SK-N-MC (cell line): ENCODE measurements at places on chromosomes 2 and 18.

- DNase-seq = no peak
Observed at GRCh38 chr18:76212960-76213359, 282.1 kb downstream of the ZNF516 start.

GRCh38 chr2:38909872-38910271, 20.2 kb downstream of the ARHGEF33 start:
- DNase-seq = no peak

DNA sequence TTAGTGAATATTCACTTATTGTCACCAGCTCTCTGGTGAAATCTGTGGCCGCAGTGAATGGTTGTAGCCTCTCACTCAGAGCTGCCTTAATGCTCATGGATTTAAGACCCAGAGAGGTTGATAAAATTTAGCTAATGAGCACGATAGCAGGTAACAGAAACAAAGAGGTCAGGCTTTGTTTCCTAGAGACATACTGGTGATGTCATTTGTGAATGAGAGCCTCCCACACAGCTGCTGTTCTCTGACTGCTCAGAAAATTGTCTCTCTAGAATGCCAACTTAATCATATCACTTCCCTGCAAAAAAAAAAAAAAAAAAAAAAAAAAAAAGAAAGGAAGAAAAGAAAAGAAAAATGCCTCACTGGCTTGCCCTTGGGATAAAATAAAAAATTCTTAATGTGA, 411.7 kb upstream of the MYT1L start:
- DNase-seq = no peak

GRCh38 chr2:35973737-35974132, 381.8 kb upstream of the CRIM1 start:
- DNase-seq = no peak

DNA sequence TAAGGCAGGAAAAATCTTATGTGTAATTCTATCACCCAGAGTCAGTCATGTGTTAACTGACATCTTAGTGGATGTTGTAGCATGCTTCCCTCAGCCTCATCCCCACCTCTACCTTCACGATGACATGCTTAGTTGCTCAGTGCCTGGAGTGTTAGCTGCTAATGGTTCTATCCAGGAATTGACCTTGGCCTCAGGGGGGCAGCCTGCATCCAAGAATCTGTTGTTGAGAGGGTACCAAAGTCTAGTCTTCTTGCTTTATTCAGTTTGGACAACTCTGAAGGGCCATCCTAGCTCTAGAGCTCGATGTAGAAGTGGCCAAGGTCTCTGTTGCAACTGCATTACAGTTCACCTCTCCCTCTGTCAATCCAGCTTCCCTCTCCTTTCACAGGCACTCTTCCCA, 61.2 kb downstream of the ACYP2 start:
- no peak for DNase-seq

DNA sequence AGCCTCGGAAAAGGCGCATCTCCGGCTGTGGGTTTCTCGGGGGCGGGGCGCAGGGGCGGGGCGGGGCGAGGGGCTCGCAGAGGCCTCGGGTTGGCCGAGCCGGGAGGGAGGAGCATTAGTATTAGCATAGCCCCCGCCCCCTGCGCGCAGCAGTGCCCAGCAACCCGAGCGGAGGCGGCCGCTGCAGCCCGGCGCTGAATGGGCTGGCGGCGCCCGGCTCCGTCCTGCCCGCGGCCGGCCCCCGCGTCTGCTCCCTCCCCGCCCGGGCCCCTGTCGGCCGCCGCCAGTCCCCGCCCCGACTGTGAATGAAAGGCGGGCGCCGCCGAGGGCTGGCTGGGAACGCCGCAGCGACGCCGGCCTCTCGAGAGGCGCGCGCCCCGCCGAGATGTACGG, at the start of gene EFR3B:
EFR3B (plus strand) TSS at position 149 of the 393 bp plus-strand sequence; CDS start at position 386, 237 bp downstream.
- DNase-seq = no peak

DNA sequence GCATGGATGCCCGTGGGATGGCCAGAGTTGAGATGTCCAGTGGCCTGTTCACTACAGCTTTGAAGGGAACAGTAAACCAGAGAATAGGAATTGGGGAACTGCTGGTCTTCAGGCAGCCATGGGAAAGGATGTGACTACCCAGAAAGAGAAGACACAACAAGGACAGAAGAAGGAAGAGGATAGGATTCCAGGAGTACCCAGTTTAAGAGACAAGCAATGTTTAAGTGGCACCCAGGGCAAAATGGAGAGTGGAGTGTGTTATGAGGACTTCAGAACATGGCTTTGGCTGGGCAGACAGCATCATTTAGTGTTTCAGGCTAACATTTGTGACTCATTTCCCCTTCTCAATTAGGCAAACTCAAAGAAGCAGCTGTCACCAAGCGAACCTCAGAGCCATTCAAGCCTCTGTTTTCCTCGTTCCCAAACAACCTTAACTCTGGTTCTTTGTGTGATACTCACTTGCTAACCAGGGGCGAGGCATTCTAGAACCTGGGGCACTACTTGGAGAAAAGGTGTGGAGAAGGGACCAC, 4.0 kb upstream of the FAM124B start:
- no peak for DNase-seq

GRCh38 chr2:177474301-177474700, 81.7 kb downstream of the AGPS start:
- DNase-seq = no peak

GRCh38 chr18:67282796-67283195, 233.7 kb downstream of the DSEL start:
- no peak for DNase-seq

DNA sequence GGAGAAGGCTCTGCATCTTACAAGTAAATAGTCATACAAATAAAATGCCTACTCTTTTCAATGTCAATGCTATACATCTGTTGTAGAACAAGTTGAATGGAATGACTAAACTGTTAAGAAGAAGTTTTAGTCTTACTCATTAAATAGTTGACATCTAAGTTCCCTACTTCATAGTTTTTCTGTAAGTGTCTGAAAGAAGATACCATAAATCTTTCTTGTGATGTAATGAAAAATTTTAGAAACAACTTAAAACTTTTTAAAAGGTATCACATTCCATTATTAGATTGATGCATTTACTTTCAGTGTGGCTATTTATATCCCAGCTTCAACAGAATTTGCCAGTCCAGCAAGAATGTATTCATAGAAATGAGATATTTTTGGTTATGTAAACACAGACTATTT, 185.2 kb upstream of the EPC2 start:
- DNase-seq = no peak

DNA sequence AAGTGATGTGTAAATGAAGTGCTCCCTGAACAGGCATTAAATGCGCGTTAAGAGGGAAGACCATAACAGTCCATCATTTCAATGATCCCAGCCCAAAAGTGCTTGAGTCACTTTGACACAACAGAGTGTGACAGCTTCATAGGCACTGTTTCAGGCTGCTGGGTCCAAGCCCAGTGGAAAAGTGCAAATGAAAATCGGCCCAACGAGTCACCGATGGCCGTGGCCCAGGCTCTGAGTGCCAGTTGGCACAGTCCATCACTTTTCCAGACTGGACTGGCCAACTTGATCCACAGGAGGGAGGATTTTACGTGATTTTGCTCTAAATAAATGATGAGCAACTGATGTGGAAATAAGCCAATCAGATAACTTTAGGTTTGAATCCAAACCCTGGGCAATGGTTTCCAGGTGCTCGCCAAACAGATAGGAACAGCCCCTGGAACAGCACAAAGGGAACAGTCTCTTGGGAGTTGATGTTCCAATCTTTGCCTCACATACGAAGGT, 114.0 kb downstream of the SP3 start:
- no peak for DNase-seq

DNA sequence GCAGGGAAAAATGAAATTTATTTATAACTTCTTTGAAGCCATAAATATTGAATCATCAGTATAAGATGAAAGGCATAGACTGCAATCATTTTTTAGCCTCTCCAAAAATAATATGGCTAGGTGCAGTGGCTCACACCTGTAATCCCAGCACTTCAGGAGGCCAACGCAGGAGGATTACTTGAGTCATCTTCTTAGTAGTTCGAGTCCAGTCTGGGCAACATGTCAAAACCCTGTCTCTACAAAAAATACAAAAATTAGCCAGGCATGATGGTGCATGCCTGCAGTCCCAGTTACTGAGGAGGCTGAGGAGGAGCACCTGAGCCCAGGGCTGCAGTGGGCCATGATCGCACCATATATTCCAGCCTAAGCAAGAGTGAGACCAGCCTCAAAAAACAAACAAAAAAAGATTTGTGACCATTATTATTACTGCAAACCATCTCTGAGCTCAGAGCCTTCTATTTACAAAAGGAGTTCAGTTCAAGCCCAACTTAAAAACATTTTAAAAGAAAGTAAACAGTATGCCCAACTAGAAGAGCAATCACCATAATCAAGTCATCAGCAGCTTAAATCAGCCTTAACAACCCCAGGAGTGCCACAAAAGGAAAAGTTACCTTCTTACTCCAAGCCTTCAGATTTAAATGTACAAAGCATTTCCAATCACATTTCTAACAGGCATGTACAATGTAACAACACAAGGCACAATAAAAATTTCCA, 37.5 kb downstream of the KCNG3 start:
- no peak for DNase-seq

DNA sequence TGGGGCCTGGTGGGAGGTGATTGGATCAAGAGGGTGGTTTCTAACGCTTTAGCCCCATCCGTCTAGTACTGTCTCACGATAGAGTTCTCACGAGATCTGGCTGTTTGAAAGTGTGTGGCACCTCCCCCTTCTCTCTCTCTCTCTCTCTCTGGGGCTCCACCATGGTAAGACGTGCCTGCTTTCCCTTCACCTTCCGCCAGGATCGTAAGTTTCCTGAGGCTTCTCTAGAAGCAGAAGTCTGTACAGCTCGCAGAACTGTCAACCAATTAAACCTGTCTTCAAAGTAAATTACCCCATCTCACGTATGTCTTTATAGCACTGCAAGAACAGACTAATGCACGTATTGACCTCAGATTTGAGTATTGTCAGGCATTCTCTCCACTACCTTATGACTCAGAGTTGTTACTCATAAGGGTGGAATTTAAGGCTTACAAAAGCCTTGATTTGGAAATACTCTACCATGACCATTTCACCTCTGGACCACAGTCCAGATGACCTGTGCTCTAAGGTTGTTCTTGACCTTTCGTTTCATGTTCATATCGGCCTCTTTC, 99.5 kb upstream of the AGAP1 start:
- DNase-seq = no peak

DNA sequence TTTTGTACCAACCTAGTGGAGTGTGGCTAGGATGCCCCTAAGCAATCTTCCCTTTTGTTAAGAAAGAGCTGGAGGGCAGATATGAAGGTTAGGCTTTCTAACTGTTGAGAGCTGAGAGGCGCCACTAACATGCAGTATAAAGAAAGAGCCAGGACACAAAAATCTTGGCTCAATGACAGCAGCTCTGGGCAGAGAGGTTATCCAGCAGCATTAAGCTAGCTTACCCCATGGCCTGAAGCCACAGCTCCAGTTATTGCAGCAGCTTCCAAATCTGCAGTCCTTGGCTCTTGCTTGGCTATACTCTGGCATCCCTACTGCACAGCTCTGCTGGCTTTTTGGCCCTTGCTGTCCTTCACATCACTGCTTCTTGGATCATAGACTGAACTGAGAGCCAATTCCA, 213.4 kb downstream of the GPD2 start:
- no peak for DNase-seq

- DNase-seq = no peak
Observed at GRCh38 chr2:118185210-118186109, 97.2 kb downstream of the INSIG2 start.

GRCh38 chr18:13890761-13891361, 24.5 kb downstream of the MC2R start:
- no peak for DNase-seq

- DNase-seq = no peak
Observed at GRCh38 chr2:173109253-173110188, 33.9 kb downstream of the MAP3K20 start.

- no peak for DNase-seq
Observed at GRCh38 chr2:96882230-96882629, 12.3 kb upstream of the SEMA4C start.

- no peak for DNase-seq
Observed at GRCh38 chr2:47078541-47079482, 76.3 kb downstream of the STPG4 start.

DNA sequence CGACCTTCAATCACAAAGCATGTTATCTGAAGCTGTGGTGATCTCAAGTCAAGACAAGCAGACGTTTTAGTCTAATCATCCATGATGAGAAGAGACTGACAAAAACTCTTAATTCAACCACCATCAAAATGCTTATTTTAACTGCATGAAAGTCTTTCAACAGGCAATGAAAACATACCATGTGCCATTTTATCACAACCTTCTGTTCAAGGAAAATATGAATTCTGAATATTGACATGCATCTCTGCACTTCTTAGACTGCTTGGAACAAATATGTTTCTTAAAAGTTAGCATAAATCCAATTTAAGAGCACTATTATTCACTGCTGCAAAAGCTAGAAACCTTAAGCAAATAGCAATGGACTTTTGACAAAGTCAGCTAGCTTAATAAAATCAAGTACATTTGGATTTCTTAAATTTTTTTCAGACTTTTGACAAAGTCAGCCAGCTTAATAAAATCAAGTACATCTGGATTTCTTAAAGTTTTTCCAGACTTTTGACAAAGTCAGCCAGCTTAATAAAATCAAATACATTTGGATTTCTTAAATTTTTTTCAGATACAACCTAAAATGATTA, 70.9 kb downstream of the OLA1 start:
- no peak for DNase-seq

DNA sequence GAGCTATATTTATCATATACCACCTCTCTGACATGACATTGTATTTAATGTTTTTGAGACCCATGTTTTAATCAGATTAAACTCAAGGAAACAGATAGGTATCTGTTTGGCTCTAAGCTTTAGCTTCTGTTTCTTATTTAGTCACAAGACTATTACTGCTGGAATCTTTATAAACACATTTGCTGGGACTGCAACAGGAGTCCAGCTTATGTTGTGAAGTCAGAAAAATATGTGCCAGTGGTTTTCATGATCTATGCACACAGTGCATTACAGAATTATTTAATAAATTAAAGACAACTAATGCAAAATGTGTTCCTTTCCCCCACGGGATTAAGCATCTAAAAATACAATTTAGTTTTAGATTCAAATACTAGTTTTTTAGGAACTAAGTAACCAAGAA, 338.9 kb downstream of the ZEB2 start:
- DNase-seq = no peak

- DNase-seq = no peak
Observed at GRCh38 chr2:110751642-110752041, 19.3 kb downstream of the ACOXL start.

DNA sequence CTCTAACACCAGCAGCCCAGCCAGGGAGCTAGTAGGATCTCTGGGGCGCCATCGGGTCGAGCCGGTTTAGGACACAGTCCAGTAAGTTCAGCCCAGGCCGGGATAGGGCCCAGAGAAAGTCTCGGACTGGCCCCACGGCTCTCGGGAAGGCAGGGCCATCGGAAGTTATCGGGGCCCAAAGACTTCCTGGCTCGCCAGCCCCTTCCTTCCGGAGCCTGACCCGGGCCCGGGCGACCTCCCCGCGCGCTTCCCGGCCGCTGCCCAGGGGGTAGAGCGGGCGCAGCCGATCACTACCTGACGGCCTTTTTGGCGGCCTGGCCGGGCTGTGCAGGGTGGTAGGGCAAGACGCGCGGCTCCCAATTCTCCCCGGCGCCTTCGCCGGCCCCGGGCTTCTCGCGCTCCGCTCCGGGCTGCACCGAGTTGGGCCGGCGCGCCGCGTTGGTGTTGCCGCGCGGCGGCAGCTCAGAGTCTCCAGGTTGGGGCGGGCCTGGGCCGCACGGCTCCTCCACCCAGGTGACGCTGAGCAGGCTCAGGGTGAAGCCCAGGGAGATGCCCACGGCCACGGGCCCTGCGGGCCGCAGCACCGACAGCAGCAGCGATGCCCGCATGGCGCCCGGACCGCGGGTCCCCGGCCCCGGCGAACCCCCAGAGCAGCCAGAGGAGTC, 546 bp downstream of the CHPF start:
- no peak for DNase-seq

- DNase-seq = no peak
Observed at GRCh38 chr2:43507137-43507536, 88.7 kb downstream of the THADA start.

GRCh38 chr2:2735041-2735440, 404.0 kb upstream of the MYT1L start:
- DNase-seq = no peak
